ENCODE measurements at places on chromosomes 4 and X.

DNA sequence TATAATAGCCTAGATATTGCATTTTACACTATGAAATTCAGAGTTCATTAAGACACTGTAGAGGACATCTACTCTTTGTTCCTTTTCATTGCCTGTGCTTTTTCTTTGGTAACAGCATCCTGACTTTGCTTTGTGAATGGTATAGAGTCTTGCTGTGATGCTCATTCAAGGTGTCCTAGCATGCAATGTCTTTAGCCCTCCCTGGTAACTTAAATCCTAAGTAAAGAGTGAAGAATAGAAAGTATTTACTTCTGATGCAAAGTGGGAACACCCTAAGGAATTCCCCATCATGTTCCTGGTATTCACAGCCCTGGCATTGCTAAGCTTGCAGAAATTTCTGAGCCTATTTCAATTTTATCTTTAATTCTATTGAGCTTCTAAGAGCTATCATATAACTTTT, 400.1 kb downstream of the FAT4 start:
- peak; percentile 35 for DNase-seq

- DNase-seq = no peak
These were observed 155.4 kb downstream of the PPA2 start for GRCh38 chr4:105318486-105318885.

DNA sequence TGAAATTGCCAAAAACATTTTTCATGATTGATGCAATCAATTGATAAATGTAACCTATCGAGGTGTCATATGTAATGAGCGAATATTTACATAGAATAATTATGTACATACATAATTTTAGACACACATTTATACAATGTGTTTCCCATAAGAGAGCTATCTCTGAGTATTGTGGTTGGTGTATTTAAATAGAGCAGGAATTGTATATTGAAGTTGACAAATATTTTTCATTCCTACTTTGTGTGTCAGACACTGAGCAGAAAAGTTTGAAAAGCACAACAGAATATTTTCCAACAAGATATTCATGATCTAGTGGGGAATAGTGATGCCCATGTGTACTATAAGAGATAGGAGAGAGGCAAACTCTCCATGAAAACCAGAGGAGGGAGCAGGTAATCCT, 295.2 kb downstream of the ANKRD50 start:
- DNase-seq = no peak

GRCh38 chr4:95506264-95506663, 42.5 kb downstream of the UNC5C start:
- DNase-seq = no peak

DNA sequence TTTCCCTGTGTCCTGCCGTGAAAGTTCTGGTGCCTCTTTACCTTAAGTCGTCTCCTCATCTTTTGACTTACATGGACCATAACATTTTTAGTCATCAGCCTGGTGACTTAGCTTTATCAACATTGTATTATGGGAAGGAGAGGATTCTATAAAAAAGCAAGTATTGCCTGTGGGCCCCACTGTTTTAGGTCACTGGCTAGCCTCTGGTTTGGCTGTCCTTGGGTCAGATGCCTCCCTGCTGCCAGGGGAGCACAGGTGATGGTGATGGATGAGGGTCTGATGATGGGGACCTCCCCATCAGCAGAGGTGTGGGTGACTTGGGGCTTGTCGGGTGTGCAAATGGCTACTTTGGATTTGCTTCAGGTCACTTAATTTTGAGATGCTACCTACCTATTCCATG, 51.8 kb downstream of the FAM193A start:
- no peak for DNase-seq

DNA sequence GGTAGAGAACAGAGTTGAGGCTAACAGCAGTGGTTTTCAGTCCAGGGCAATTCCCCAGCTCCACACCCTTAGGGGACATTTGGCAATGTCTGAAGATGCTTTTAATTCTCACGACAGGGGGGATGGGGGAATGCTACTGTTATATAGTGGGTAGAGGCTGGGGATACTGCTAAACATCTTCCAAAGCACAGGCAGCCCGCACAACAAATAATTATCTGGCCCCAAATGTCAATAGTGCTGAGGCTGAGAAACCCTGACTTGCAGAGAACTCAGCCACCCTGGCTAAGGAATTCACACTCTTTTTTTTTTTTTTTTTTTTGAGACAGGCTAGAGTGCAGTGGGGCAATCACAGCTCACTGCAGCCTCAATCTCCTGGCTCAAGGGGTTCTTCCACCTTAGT, 60.6 kb downstream of the POLR2B start:
- DNase-seq = no peak

- DNase-seq = no peak
These were observed 572.5 kb upstream of the AADAT start for GRCh38 chr4:170662250-170662649.

DNA sequence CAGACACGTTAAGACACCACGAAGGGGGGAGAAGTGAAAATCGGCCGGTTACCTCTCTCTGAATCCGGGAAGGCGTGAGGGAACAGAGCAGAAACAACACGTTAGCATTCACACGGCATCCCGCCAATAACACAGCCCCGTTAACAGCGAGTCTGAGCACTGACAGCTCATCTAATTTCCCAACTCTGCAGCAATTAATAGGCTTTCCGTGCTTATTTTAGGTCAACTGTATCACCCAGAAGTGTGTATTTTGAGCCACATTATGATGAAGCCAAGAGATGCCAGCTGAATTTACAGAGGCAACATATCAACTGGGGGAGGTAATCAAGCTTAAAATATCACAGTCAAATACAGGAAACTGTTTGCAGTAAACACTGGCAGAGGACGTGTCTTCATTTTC, 92.6 kb downstream of the NSUN7 start:
- DNase-seq = no peak

GRCh38 chr4:76723373-76723772, 174.6 kb downstream of the SOWAHB start:
- no peak for DNase-seq

DNA sequence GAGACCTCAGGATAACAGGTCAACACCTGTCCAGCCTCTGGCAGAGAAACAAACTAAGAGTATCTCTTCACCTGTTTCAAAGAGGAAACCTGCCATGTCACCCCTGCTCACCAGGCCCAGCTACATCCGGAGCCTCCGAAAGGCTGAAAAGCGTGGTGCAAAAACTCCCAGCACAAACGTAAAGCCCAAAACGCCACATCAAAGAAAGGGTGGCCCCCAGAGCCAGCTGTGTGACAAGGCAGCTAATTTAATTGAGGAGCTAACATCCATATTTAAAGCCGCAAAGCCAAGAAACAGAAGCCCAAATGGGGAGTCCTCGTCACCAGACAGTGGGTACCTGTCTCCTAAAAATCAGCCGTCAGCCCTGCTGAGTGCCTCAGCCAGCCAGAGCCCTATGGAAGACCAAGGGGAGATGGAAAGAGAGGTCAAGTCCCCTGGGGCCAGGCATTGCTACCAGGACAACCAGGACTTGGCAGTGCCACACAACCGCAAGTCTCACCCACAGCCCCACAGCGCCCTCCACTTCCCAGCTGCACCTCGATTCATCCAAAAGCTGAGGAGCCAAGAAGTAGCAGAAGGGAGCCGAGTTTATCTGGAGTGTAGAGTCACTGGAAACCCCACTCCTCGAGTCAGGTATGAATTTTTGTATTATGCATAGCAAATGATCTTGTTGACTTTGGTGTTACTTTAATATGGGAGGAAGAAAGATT, 15.1 kb downstream of the PALLD start:
- DNase-seq = no peak

GRCh38 chr4:85557016-85557901, 82.3 kb downstream of the ARHGAP24 start:
- DNase-seq = no peak

DNA sequence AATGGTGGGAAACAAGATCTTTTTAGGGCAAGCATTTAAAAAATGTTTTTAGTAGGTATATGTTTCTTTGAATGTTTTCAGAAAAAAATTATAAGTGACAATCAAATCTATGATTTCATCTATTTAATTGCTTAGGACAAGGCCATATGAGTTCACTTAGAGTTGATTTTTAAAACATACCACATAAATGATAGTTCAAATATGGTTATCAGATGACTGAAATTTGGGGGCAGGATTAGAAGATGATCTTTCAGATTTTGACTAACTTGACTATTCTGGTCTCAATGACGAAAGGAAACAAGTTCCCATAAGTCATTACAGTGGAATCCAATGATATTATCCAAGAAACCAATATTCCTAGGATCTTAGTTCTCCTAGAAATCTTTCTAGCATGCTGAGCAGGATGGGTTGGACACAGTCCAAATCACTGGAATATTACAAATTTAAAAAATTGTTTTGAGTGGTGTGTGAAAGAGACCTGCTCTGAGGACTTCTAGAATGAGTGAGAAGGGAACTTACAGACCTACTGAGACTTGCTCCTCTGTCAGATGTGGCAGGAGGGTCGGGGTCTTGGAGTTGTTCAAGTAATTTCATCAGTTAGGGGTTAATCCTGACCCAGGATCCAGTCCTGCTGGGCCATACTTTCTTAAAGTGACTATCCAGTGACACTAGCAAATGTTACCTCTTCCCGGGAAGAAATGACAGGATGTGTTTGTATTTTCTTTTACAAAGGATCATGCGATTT, 20.0 kb downstream of the RHOH start:
- no peak for DNase-seq

DNA sequence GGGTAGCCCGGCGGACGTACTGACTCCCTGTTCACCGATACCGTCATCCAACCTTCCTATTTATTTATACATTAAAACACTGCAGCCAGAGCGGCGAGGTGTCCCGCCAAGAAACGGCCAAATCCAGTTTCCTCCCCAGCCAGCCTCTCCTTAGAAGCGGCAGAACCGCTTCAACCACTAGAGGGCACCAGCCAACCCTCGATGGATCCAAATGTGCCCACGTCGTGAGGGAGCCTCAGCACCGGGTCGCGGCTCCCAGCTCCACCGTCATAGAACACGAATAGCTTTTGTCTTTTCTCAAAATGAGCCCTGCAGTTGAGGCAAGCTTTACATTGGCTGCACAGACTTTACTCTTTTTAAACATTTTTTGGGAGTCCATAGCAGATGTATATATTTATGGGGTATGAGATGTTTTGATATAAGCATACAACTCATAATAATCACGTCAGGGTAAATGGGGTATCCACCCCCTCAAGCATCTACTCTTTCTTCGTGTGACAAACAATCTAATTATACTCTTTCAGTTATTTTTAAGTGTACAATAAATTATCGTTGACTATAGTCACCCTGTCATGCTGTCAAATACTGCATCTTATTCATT, 13.0 kb upstream of the HELT start:
- peak; percentile 88 for DNase-seq

- no peak for DNase-seq
These were observed 25.5 kb downstream of the CHST7 start for GRCh38 chrX:46599051-46599560.

- no peak for DNase-seq
These were observed 61.4 kb downstream of the PAPSS1 start for GRCh38 chr4:107658400-107659336.

DNA sequence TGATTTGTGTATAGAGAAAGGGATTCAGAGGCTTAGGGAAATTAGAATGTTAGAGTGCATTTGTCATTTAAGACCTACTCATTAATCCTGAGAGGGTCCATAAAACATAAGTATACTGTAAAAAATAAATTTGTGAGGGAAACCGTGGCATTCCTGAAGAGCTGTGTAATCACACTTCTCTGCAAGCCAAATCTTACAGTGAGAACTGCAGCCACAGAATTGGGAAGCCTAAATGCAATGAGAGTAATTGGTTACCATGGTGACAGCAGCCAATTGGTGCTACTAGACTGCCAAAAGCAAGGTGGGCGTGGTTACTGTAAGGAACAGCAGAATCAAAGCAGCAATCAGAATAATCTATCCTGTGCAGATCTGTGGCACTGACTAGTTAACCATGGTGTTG, 345.2 kb upstream of the GRID2 start:
- DNase-seq = peak; percentile 72

DNA sequence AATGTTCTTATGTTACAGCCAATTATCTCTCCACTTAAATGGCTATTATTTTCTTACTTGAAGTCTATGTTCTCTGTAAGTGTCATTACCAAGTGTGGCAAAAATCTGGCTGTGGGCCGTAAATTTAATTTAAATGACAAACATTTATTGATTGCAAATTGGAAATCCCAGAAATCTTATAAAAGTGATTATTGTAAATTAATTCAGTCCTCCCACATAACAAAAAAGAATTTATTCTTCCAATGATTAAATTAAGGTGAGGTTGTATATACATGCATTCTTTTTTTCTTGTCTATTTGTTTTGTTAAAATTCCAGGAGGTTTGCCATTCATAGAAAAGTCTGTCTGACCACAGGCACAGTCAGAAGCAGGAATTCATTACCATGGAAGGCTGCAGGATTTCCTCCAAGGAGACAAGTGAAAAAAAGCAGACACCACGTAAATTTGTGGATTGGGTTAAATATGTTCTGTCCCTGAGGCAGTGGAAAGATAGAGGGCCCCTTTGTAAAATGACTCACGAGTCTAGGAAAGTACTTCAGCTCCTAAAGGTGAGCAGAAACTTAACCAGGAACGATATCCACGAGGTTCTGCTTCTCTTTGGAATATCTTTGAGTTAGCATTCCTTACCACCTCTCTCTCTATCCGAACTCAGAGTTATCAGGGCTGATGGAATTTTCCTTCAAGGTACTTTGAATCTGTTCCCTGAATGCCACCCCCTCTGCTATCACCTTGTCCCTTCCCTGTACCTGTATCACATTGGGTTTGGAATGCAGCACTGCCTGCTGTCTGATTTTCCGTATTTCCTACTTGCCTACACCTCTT, 10.7 kb downstream of the PPARGC1A start:
- DNase-seq = no peak

GRCh38 chr4:113809311-113809710, 47.8 kb upstream of the CAMK2D start:
- peak; percentile 9 for DNase-seq

GRCh38 chr4:160880180-160880579, 1283.6 kb downstream of the FSTL5 start:
- DNase-seq = peak; percentile 10

DNA sequence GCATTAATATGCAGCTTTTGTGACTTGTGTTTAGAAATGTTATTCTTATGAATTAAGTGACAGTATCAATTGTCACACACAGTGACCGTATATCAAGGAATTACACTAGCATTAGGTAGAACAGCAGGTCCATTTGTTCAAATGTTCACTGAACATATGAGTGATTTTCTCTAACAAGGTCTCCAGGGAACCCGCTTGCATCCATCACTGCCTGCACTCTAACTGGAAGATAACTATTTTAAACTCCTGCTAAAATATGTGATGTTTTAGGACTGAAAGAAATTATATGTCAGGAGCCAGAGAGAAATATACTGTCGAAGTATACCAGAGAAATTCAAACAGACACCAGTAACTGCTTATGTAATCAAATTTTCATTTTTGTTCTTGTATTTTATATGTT, 1395.7 kb downstream of the PCDH18 start:
- no peak for DNase-seq

- peak; percentile 19 for DNase-seq
These were observed 101.6 kb downstream of the KLHL8 start for GRCh38 chr4:87118826-87119225.

- DNase-seq = no peak
These were observed 49.1 kb downstream of the TLR10 start for GRCh38 chr4:38733663-38734062.
